ENCODE measurements at places on chromosomes 2 and 18. TPM values are rescaled to one million over a fixed set of nuclear protein-coding genes. Genes with fewer than 3 reads are reported as not detected.

Gene KYNU
- 0.73 TPM for total RNA-seq

Gene CD8A
- total RNA-seq, result 1.9 TPM

Gene PRPF40A
- total RNA-seq, result 95.0 TPM

Gene CXCR2
- total RNA-seq, result not detected

Gene GTF2A1L
- not detected for total RNA-seq

Gene PLEKHA3
- total RNA-seq, result 31.9 TPM

Gene BOLL
- not detected for total RNA-seq

Gene CDCA7
- total RNA-seq, result 2.9 TPM

Gene TLX2
- 0.52 TPM for total RNA-seq

Gene B3GNT7
- total RNA-seq, result not detected

Gene SULT1C4
- not detected for total RNA-seq

Measured in CD4-positive, alpha-beta memory T cell (primary cell).